ENCODE measurements at places on chromosomes 5 and 9.
A peak's percentile ranks its signal among the peaks of the same experiment; 100 is the strongest.

GRCh38 chr5:134048864-134049263 is 44.1 kb upstream of the VDAC1 start:
- DNase-seq, result no peak

- DNase-seq, result no peak
These were observed 45.9 kb upstream of the JAK2 start for GRCh38 chr9:4939118-4939561.

- DNase-seq, result no peak
These were observed 291.1 kb upstream of the PDE4D start for GRCh38 chr5:60184606-60185005.

DNA sequence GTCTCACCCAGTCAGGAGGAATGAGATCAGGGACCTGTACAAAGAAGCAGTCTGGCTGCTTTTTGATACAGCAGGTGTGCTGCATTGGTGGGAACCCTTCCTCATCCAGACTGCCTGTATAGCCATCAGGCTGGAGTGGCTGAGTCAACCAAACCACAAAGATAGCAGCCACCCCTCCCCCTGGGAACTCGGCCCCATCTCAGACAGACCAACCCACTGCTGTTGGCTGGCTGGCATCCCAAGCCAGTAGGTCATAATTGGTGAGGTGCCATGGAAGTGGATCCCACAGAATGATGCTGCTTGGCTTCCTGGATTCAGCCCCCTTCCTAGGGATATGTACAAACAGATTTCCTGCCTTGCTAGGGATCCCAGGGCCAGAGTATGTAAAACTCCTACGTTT is 60.9 kb downstream of the YTHDC2 start:
- peak; percentile 56 for DNase-seq

GRCh38 chr5:67141644-67142043 is 55.0 kb downstream of the CD180 start:
- no peak for DNase-seq

DNA sequence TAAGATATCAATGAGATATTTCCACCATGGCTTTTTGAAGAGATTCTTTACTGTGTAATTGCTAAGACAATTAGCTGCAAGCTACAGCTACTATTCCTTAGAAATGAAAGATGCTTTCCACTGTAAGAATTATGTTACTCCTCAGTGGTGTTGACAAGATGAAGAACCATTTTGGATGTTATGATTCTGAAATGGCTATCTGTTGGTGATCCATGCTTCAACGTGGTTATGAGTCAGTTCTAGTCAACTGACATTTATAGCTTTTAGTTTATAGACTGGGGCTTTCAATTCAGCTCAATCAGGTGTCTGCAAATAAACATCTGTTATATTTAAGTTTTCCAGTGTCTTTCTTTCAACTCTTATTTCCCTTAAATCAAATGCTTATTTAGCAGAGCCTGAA is 93.7 kb downstream of the SGCD start:
- DNase-seq, result no peak

DNA sequence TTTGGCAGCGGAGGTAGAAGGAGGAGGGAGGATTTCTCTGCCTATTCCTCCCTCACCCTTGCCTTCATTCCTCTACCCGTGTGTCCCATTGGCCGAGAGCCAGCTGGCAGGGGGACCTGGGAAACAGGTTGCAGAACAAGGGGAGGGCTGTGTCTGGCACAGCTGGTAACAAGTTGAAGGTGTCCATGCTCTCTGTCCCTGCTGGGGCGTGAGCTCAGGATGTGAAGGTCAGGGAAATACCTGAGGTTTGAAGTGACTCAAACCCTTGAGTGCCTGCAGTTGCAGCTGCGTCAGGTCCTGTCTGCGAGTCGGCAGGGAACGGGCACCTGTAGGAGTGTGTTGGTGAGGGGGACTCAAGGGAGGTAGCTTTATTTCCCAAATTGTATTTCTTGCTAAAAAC is 16.2 kb downstream of the MIGA2 start:
- DNase-seq, result no peak

DNA sequence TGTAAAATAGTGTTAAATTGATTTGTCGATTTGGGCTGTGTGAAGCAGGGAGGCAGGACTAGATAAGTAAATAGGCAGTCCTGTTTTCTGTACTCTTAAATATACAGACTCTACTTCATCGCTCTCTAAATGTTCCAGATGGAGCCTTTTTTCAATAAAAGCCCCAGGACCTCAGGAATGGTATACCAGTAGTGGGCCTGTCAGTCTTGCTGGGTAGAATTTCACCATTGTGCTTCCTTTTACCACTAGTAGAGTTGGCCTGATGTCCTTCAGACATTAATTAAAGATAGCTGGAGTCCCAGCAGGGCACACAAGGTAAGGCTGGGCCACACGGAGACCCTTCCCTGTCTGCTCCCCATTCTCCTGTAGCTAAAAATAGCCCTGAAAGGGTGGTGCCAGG is 6.0 kb downstream of the SNX18 start:
- DNase-seq, result no peak

DNA sequence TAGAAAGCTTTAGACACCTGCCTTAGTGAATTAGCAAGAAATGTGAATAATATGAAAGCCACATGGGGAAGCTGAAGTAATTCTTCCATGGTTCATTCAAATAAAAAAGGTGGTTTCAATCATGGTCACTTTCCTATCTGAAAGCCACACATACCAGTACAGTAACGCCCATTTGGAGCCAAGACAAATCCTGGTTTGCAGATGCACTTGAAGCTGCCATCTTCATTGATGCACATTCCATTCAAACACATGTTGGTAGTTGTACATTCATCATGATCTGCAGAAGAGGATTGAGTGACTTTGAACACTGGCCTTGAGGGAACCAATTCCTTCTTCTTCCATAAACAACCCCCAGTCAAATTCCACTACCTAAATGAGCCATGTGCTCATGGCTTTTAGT is 161.5 kb downstream of the FBN2 start:
- no peak for DNase-seq

DNA sequence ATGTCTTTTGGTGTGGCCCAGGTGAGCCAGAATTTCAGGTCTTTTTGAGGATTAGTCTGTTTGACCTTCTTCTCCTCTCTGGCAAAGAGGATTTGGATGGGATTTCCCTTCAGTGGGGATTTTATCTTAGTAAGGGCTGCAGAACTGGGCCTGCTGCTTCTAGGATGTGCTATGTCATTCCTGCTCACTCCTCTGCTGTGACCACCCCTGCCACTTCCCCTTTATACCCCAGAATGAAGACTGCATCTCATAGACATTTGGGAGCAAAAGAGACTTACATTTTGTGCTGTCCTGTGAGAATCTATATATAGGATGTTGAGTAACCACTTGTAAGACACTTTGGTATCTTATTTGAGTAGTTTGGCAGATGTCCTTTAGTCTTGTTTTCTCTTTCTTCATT is 76.2 kb downstream of the ARHGAP26 start:
- no peak for DNase-seq

- no peak for DNase-seq
These were observed 525.6 kb downstream of the CETN3 start for GRCh38 chr5:89883967-89884366.

DNA sequence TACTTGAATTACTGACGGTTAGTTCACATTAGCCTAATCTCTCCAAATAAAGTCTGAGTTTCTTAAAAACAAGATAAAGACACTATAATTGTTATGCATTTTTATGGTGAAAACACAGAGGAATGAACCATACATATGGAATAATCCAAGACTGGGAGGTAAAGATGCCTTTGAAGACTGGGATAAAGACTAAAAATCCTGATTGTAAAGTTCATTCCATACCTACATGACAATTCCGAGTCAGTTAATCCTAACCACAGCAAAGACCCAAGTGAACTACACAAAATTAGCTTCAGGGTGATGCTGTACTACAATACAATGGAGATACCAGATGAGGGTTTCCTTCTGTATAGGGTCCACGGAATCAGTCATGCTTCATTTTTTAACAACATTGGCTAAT is 6.3 kb downstream of the AP3B1 start:
- no peak for DNase-seq

- no peak for DNase-seq
These were observed 173.4 kb upstream of the CHD1 start for GRCh38 chr5:99102073-99102697.

All from AG04449 (cell line).